ENCODE measurements at places on chromosomes 4 and X.

- DNase-seq: no peak
Observed at GRCh38 chrX:68894513-68895340, 65.9 kb downstream of the EFNB1 start.

DNA sequence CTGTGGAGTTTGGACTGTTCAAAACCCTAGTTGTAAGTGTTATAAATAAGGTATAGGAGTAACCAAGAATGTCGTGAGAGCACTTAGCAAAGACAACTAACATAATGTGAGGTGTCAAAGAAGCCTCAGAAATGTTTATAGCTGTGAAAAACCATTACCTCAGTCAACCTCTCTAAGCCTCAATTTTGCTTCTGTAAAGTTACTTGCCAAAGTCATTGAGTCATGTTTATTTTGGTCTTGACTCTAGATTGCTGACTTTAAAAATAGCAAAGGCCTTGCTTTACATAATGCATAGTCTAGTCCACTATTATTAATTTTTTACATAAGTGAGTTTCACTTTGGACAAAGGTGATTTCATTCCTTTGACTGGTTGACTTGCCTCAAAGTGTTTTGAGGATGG, 257.6 kb upstream of the CXXC4 start:
- DNase-seq: no peak

- DNase-seq: no peak
Observed at GRCh38 chrX:130539721-130540321, 138.0 kb downstream of the RBMX2 start.

DNA sequence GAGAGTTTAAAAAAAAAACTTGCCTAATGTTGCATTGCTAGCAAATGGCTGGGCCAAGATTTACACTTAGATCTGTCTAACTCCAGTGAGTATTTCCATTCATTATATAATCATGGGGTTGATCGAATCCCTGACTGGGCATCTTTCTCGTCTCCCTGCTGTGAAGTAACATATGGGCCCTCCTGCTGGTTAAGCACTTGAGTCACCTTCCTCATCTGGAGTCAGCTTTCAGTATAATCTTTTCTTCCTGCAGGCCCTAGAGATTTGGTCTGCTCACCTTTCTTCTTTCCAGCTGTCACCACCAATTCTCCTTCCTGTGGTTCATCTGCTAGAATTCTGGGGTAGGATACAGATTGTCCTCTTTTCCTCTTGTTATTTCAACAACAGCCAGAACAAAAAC, 41.6 kb downstream of the TIGD2 start:
- DNase-seq: no peak

DNA sequence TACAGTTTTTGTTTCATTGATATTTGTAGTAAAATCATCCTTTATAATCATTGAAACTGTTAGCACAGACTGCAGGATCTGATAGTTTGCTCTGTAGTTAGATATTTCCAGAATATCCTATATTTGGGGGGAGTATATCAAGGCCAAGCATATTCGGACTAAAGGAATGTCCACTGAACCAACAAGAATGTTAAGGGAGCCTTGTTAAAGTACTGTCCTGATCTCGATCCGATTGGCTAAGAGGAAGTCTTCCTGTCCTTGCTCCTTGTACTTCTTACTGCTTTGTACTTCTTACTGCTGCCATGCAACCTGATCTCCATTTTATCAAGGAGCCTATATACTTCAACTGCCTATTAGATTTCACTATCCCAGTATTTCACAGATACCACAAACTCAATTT, 449.3 kb downstream of the RPA4 start:
- DNase-seq: no peak

All from stimulated activated CD4-positive, alpha-beta T cell treated with anti-CD3 and anti-CD28 coated beads, Interleukin-1b, Interleukin-23, amount 100 ng/mL, for 24 hours (primary cell).